ENCODE measurements at places on chromosomes 12 and 14. TPM values are rescaled to one million over a fixed set of nuclear protein-coding genes. Genes with fewer than 3 reads are reported as not detected.
A peak's percentile ranks its signal among the peaks of the same experiment; 100 is the strongest.

DNA sequence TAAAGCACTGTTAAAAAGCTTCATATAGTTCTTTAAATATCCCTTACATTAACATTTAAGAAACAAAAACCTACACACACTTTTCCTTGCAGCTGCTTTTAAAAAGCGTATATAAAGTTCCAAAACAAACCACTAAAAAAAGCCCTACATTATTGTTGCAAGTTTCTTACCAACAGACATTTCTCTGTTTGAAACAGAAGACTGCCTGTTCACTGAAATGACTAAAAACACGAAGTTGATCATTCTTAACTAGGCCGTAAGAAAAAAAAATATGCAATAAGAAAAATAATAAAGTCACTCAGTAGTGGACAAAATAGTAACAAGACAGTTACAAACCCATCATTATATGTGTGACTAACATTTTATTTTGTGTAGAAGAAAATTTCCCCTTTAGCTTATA, 37.3 kb downstream of the KIF21A start:
- no peak for DNase-seq

KLRB1 gene
- 0.38 TPM for total RNA-seq

KCNC2 gene
- total RNA-seq: not detected

DNA sequence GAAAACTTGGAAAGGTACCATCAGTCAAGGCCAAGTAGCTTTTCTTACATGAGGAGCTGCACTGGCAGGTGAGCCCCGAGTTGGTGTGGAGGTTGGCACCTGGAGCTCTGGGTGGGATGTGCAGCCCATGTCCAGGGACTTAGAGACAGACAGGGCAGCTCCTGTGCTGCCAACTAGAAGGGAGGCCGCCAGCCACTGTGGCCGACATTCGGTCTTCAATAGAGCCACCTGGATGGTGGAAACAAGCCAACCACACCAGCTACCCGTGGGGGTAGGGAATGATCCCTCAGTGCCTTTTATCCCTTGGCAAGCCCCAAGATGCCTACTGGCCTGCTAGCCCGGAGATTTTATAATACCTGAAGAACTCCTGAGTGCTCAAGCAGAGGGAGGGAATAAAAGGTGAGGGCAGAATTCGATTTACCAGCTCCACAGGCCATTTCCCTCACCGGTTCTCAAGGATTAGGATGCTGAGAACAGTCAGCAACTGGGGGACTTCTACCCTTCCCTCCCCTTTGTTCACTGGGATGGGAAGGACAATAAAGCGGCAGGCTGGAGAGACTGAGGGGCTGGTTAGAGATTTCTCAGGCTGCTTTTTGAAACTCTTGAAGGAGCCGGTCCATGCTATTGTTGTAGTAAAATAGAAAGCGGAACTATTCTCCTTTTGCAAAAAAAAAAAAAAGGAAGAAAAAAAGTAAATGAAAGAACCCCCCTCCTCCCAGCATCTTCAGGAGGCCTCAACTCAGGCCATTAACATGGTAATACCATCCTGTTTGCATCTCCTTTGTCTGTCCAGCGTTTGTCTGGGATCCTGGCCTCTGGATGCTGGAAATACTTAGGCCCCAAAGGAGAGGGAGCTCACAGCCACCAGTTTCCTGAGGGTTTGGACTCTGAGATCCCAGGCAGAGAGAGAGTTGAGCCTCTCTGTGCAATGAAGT, 321.6 kb downstream of the ZFP36L1 start:
- no peak for DNase-seq

DNA sequence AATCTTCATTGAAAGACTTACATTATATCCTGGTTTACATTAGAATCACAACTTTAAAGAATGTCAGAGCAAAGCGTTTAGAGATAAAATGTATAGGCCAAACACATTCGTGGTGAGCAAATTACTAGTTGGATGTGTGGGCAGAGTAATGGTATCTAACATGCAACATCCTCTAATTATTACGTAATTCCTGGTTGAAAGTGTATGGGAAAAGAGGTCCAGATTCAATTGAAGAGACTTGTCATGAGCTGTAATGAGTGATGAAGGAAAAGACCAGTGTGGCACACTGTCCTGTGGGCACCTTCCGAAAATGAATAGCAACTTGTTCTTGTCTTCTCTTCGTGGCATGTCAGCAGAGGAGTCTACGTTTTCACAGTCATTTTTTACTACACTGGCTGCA, 192.8 kb downstream of the LRIG3 start:
- no peak for DNase-seq

PRB2 gene
- total RNA-seq: not detected

APOLD1 gene
- 19.7 TPM for total RNA-seq

NTN4 gene
- total RNA-seq: 74.5 TPM

DNA sequence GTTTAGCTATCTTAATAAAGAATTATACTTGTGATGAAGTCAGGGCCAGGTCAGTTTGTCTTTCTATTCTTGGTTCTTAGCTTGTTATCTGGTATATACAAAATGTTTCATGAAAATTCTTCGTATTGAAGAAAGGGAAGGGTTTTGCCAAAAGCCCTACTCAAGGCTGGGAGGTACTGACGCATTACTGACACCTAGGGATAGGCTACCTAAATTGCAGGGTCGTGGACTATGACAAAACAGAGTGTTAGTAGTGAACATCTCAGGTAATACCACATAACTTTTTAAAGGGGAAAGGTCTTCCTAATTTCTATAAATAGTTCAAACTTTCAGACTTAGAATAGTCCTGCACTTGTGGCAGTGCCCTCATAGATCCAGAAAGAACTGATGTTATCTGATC, 246.3 kb downstream of the RGS6 start:
- no peak for DNase-seq

DNA sequence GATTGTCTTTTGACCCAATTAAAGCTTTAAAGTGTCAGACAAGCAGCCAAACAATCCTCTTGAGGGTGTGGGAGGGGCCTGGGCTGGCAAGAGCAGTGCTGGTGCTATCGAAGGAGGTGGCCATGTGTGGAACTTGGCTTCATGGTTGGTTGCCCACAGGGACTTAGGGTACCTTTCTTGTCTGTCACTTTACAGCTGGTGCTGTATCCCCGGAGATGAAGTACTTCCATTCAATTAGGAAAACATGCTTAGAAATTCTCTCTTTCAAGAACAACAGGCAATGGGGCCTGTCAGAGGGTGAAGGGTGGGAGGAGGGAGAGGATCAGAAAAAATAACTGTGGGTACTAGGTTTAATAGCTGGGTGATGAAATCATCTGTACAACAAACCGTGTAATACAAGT, 86.5 kb downstream of the DAAM1 start:
- peak; percentile 70 for DNase-seq
